ENCODE measurements at places on chromosomes 7 and 10. TPM values are rescaled to one million over a fixed set of nuclear protein-coding genes. Genes with fewer than 3 reads are reported as not detected.

Gene STAG3
- not detected for total RNA-seq

Gene TRIM50
- not detected for total RNA-seq

Gene CLRN3
- not detected for total RNA-seq

Gene SPDYE1
- total RNA-seq = not detected

Gene CCNY
- total RNA-seq = 36.7 TPM

Gene LLCFC1
- not detected for total RNA-seq

GRCh38 chr7:13945670-13946069, 43.8 kb downstream of the ETV1 start:
- no peak for DNase-seq

DNA sequence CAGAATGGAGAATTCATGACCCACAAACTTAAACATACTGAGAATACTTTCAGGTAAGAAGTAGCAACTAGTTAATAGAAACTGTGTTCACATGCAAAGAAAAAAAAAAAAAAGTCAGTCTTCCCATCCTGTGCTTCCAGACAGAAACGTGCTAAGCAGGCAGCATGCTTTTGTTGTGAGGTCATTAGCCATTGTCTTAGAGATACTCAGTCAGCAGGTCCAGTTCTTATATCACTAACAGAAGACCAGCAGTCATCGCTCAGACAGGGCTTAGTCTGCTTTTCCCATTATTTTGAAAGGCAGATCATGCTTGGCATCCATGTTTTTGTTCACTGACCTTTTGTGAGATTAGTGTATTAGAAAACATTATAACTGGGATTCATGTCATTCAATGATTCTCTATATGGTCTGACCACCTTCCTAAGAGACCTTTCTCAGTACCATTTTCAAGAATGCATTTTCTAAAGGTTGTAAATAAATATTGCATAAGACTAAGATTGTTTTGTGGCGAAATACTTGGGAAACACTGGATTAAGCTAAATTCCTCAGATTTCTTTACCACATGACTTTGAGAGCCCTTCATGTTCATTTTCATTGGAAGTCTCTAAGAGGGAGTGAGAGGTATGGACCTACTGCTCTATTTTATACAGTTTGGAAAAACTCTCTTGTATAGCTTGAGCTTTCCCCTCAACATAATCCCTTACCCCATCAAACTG, 45.0 kb upstream of the AGBL3 start:
- DNase-seq = no peak

DNA sequence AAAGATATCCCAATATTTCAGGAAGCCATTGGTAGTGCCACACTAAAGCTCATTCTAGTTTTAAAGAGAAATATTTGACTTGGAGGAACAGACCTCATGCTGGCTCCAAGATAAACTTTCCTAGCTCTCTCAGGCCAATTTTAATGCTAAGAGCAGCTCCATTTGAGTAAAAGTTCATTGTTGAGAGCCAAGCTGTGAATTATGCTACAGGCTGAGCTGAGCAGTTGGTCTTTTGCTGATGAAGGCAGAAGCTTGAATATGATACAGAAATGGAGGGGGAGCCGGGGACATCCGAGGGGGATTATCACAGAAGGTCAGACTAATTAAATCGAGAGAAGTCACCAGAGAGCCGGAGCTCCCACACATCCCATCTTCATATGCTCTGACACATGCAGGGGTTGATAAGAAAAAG, 175.7 kb upstream of the AUTS2 start:
- DNase-seq = no peak

DNA sequence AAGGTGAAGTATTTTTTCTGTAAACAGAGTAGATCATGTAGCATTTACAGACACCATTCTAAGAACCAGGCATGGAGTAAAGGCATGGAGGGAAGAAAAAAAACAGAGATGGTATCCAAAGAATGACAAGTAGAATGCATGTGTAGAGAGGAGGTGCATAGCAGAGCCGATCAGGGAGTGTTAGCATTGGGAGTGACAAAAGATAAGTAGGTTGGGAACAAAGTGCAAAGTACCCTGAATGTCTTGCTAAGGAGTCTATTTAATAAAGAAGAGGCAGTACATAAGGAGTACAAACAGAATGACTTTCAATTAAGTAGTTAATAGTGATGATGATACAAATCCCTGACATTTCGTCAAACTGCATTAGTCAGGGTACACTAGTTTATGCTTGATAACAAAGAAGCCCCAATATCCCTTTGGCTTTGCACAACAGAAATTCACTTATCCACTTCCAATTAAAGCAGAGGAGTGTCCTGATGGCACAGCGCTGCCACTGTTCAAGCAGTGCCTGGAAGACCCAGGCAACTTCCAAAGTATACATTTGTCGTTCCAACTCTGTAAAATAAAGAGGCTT, 371.5 kb downstream of the TNS3 start:
- DNase-seq = no peak

GRCh38 chr10:74208997-74209396, 58.0 kb downstream of the ADK start:
- no peak for DNase-seq

DNA sequence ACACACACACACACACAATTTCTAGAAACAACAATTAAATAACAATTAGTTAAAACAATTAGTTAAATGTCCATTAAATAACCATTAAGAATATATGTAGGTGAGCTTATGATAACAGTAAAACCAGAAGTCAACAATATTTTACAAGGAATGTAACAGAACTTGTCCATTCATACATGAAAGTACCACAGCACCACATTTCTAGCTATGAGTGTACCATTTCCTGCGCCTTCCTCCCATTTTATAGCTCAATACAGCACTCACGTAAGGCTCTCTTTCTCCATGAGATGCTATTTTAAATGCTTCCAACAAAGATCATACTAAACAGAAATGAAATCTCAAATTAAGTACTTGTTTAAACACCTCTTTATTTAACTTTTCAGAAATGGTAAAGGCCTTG, 367.3 kb upstream of the ZWINT start:
- DNase-seq = no peak

GRCh38 chr7:86991771-86992191, 67.7 kb downstream of the ELAPOR2 start:
- no peak for DNase-seq

- peak; percentile 77 for DNase-seq
Measured at GRCh38 chr10:121988361-121989324, at the start of gene TACC2. Gene TACC2, plus strand, starts transcription at chr10:121989163. Its CDS starts 32,819 bp downstream, at chr10:122021982.

- no peak for DNase-seq
Measured at GRCh38 chr10:52836816-52837215, 64.2 kb upstream of the MBL2 start.

DNA sequence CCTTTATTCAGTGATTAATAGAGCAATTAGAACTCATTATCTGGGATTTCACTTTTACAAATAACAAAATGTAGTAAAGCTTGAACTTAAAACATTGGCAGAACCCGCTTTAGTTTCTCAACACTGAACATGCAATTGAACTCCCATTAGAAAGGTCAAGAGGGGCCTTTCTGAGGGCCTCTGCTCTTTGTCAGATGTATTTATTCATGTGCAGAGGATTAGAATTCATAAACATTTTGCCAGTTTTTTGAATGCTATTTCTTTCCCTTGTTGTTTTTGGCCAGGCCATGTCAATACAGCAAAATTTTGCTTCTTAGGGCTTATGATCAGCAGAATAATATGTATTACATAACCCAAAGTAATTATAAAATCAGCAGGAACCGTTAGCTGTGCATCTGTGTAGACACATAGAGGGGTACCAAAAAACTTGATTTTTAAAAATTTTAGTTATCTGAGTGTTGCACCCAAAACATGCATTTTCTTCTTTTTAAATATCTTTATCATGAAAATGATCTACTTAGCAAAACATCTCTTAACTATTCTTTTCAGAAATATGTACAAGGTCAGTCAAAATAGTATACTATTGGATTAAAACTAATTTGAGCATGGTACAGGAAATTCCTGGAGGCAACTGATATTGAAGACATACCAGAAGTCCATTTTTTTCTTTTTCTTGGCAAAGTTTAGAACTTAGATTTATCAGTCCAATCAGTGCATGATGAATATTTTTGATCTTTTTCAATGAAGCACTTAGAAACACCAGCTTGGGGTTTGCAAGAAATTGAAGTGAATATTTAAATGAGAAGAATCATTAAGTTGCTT, 177.5 kb downstream of the TWIST1 start:
- DNase-seq = no peak

DNA sequence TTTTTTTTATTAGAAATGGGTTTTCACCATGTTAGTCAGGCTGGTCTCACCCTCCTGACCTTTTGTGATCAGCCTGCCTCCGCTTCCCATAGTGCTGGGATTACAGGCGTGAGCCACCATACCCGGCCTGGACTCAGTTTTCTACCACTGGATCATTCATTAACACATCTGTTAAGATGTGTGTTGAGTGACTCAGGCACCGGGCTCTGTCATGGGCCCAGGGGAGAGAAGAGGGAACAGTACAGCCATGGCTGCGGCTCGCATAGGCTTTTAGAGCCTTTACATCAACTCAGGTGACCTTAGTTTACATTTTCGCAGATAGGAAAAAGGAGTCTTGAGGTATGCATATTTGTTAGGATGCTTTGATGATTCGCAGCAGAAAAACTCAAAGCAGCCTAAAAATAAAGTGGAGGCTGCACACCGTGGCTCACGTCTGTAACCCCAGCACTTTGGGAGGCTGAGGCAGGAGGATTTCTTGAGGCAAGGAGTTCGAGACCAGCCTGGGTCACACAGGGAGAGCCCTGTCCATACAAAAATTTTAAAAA, 3.1 kb upstream of the ARPC1B start:
- DNase-seq = peak; percentile 44

DNA sequence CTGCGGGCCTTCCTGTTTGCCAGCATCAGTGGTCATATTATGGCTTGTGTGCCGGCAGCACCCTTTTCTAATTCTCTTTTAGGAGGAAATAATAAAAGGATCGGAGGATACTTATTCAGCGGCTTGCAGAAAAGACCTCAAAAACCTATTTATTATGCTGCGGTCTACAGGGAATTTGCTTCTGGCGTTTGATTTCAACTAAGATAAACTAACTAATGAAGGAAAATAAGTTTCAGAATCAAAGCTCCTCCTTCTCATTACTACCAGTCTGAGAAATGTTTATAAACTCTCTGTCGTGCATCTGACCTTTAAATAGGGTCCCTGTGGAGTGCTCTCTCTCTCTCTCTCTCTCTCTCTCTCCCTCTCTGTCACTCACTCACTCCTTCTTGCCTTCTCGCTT, 335.0 kb upstream of the GLI3 start:
- DNase-seq = no peak

Data from sigmoid colon (tissue), 7 donors.